ENCODE measurements at places on chromosomes 6 and 20. TPM values are rescaled to one million over a fixed set of nuclear protein-coding genes. Genes with fewer than 3 reads are reported as not detected.
A peak's percentile ranks its signal among the peaks of the same experiment; 100 is the strongest.

GRCh38 chr20:57281900-57282299 is 15.5 kb upstream of the BMP7 start:
- H3K4me1 ChIP-seq: no peaks in the 10 kb centered on the region
- DNase-seq: no peak
- no peak overlapping the region for H3K27ac ChIP-seq
- no peak overlapping the region for H3K4me3 ChIP-seq

- H3K36me3 ChIP-seq: no peaks in the 10 kb centered on the region
- no peaks in the 10 kb centered on the region for H3K4me1 ChIP-seq
These were observed 27.6 kb upstream of the IFNGR1 start for GRCh38 chr6:137246791-137247202.

- H3K27me3 ChIP-seq: no peaks in the 10 kb centered on the region
- peaks cover 13% of the 10 kb centered on the region for H3K4me1 ChIP-seq
- no peak overlapping the region for H3K4me3 ChIP-seq
- H3K27ac ChIP-seq: no peak overlapping the region
These were observed 39.9 kb downstream of the LMBRD1 start for GRCh38 chr6:69756907-69757306.

DNA sequence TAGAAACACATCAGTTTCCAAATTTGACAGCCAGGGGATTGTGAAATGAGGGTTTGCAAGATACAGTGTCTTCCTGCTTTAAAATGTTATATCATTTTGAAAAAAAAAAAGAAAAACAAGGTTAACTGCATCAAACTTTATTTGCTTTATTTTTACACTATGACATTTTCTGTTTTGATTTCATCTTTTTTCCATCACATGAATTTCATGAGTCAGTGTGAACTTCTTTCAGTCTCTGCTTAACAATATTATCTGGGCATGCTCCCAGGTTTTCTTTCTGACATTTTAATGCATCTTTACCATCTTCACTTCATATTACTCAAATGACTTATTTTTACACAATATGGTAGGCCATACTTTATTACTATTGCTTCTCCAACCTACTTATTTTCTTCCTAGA is 1.9 kb downstream of the NCOA7 start:
- DNase-seq: no peak
- no peaks in the 10 kb centered on the region for H3K27me3 ChIP-seq
- H3K4me1 ChIP-seq: peaks cover 64% of the 10 kb centered on the region
- peak overlapping the region; percentile 91 for H3K4me3 ChIP-seq
- H3K27ac ChIP-seq: peak overlapping the region; percentile 74
- no peaks in the 10 kb centered on the region for H3K36me3 ChIP-seq

GRCh38 chr6:164469276-164469949 is 840.0 kb downstream of the C6orf118 start:
- DNase-seq: no peak
- no peaks in the 10 kb centered on the region for H3K4me1 ChIP-seq
- no peaks in the 10 kb centered on the region for H3K27me3 ChIP-seq

DNA sequence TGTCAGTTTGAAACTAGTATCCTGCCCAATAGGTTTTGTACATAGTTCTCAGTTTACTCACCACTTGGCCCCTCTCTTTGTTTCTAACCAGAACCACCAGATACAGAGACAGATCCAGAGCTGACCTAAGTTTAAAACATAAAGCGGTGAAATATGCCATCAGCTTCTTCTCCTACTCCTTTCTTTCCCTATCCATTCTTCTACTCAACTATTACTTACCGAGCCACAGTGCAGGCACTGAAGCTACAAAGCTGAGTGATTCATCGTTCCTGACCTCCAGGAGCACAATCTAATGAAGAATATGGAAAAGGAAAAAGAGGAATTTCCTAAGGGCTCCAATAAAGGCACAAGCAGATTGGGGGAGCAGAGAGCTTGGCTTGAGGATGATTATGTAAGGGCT is 286.0 kb downstream of the FOXC1 start:
- H3K4me3 ChIP-seq: no peak overlapping the region
- H3K27ac ChIP-seq: no peak overlapping the region
- H3K4me1 ChIP-seq: peaks cover 8% of the 10 kb centered on the region
- H3K27me3 ChIP-seq: no peaks in the 10 kb centered on the region
- DNase-seq: no peak
- no peaks in the 10 kb centered on the region for H3K36me3 ChIP-seq

DNA sequence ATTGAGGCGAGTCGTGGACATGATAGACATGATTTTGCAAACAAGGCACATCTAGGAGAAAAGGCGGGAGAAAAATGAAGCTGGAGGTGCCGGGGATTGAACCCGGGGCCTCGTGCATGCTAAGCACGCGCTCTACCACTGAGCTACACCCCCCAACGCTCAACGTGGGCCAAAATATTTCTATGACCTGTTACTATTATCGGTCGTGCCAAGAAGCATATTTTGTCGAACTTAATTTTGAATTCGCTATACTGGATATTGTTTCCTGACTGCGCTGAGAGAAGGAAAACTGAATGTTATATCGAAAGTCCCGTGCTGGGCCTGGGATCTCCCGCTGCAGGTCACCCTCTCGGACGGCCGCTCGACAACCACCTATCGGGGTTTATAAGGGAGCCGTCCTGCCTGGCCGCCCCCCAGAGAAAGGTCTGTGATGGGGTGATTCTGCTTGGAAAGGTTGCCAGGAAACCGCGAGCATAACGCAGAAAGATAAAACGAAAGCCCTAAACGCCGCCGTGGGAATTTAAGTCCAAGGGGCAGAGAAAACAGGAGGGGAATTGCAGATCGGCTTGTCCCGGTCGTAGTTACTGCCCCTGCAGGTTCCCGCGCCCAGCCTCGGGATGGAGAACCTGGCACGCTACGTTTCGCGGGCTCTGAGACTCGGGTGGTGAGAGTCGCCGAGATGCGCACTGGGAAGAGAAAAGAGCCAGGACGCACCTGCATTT is 60.0 kb downstream of the TRIM27 start:
- H3K4me1 ChIP-seq: peaks cover 27% of the 10 kb centered on the region
- peak; percentile 87 for DNase-seq
- H3K27ac ChIP-seq: peak overlapping the region; percentile 99
- peaks cover 6% of the 10 kb centered on the region for H3K36me3 ChIP-seq
- H3K27me3 ChIP-seq: no peaks in the 10 kb centered on the region
- H3K4me3 ChIP-seq: peak overlapping the region; percentile 91

- no peaks in the 10 kb centered on the region for H3K27me3 ChIP-seq
- H3K4me3 ChIP-seq: peak overlapping the region; percentile 56
- no peak for DNase-seq
These were observed 19.5 kb downstream of the RNF24 start for GRCh38 chr20:3995749-3996320.

DNA sequence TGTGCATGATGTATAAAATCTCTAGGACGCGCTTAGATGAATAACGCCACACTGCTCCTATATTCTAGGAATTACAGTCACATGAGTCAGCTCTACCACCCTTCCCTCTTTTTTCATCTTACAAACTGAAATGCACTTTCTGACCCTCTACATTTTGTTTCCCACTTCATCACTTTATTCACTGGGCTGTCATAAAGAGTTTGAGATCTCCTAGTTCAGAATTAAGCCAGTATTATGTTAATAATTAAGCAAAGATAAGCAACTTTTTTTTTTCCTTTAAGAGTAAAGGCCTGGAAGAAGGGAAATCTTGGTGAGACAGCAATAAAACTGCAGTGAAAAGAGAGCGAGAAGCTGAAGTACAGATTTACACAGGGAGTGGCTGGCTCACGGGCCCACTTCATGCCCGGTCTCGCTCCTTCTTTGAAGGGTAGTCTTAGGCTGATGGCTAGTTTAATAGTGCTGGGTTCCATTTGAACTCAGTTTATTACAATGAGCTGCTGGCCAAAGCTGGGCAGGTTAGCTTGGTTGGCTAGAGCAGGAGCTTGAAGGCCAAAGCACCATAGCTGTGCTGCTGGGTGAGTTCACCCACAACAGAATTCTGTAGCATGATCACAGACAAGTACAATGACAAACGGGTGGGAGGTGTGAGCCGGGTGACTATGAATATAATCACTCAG is 110.6 kb downstream of the MAP7 start:
- peaks cover under 1% of the 10 kb centered on the region for H3K27me3 ChIP-seq
- H3K4me1 ChIP-seq: no peaks in the 10 kb centered on the region
- no peaks in the 10 kb centered on the region for H3K36me3 ChIP-seq
- DNase-seq: no peak
- H3K27ac ChIP-seq: no peak overlapping the region

- H3K36me3 ChIP-seq: no peaks in the 10 kb centered on the region
- no peak for DNase-seq
- H3K27ac ChIP-seq: no peak overlapping the region
- no peak overlapping the region for H3K4me3 ChIP-seq
These were observed 15.9 kb downstream of the DDO start for GRCh38 chr6:110399219-110400071.

DNA sequence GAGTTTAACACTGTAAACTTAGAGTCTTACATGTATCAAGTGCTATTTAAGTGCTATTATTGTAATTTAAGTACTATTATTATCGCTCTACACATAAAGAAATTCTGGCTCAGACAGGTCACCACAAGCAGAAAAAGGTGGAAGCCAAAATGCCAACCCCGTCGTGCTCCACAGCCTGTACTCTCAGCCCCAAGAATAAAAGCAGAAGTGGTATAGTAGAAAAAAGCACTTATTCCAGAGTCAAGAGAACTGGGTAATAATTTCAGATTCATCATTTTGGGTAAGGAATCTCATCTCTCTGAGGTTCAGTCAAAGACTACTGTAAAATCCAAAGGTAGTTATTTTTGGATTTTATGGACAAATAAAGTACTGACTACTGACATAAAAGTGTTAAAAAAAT is 943 bp downstream of the ZUP1 start:
- H3K4me3 ChIP-seq: peak overlapping the region; percentile 99
- H3K27me3 ChIP-seq: peaks cover 6% of the 10 kb centered on the region
- H3K36me3 ChIP-seq: peaks cover 2% of the 10 kb centered on the region

CYP39A1 gene
- total RNA-seq: not detected

NCOA3 gene
- total RNA-seq: 113 TPM

LAMA4 gene
- total RNA-seq: not detected

PRDM13 gene
- total RNA-seq: not detected

Data from activated T-cell treated with anti-CD3 and anti-CD28 coated beads, Interleukin-2, amount 50 U/mL, for 72 hours (primary cell).